ENCODE measurements at places on chromosomes 3 and 15.

GRCh38 chr3:189914799-189915198, 205.9 kb downstream of the P3H2 start:
- DNase-seq = no peak

GRCh38 chr3:114827495-114827894, 319.6 kb downstream of the ZBTB20 start:
- peak; percentile 42 for DNase-seq

GRCh38 chr3:50324351-50325112, 2.0 kb upstream of the HYAL2 start:
- DNase-seq = no peak

GRCh38 chr3:137163241-137163871, 205.6 kb downstream of the IL20RB start:
- DNase-seq = peak; percentile 64

GRCh38 chr3:126777366-126777765, 73.3 kb downstream of the CHCHD6 start:
- no peak for DNase-seq
